ENCODE measurements at places on chromosomes 6 and 20. TPM values are rescaled to one million over a fixed set of nuclear protein-coding genes. Genes with fewer than 3 reads are reported as not detected.

DNA sequence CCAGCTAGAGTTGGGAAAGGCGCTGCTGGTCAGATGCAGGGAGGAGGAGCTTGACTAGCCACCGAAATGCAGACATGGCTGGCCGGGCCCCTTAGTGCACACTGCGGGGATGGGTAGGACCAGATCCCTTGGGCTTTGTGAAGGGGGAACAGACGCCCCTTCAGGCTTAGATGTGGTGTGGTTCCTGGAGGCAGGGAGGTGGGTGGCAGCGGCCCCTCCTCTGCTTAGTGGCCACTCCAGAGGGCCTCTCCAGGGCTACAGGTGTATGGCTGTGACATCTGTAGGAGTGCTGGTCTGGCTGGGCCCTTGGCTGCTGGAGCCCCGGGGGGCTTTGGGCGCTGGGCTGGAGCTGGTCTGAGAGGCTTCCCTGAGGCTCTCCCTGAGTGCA is 5.9 kb downstream of the CCND3 start:
- DNase-seq, result no peak
- peaks cover 42% of the 10 kb centered on the region for H3K4me1 ChIP-seq
- no peak overlapping the region for H3K4me3 ChIP-seq

- H3K27ac ChIP-seq, result no peak overlapping the region
- no peak overlapping the region for H3K4me3 ChIP-seq
- H3K27me3 ChIP-seq, result no peaks in the 10 kb centered on the region
- peaks cover 22% of the 10 kb centered on the region for H3K4me1 ChIP-seq
- no peak for DNase-seq
These were observed 3.6 kb downstream of the RPS21 start for GRCh38 chr20:62390317-62391164.

DNA sequence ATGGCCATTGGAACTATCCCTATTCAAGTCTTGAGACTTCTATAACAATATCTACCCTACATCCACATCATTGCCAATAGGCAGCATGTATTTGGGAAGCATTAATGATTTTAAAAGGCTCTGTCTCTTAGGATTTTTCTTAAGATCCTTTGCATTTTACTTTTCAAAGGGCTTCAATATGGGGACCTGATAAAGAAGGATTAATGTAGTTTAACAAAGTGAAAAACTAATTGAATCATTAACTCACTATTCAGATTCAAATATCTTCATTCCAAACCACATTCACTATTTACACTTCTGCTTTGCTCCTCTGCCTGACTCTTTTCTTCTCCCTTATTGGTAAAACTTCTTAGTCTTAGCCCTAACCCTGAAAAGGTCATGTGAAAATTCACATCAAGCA is 333.0 kb downstream of the EPHA7 start:
- H3K27ac ChIP-seq, result no peak overlapping the region
- no peaks in the 10 kb centered on the region for H3K36me3 ChIP-seq
- H3K4me1 ChIP-seq, result peaks cover 14% of the 10 kb centered on the region
- no peak overlapping the region for H3K4me3 ChIP-seq

DNA sequence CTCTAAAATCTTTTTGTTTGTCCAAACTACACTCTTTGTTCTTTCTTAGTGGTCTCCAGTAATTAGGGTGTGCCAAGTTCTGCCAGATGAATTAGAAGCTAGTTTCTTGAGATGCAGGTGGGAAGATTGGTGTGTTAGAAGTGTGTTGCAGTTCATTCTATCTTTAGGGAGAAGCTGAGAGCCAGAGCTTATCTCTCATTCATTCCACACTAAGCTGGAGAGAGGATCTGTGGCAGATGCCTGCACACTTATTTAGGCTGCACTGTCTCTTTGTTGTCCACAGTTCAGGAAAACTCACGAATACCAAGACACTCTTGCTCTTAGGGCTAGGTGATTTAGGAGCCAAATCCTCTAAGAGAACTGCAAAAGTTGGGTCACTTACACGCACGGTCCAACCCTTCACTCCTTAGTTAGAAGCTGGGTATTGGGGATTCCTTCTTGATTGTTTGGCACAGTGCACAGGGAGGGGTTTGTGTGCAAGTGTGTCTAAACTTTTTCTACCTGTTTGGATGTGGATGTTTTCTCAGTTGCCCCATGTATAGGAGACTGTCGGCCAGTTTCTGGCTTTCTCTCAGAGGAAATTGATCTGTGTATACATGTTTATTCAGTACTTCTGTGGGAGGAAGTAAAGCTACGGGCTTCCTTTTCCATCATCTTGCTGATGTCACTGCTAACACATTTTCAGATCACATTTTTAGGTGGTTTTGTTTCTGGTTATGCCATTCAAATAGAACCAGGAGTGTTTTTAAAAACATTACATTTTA is 49.5 kb downstream of the SMAP1 start:
- H3K4me1 ChIP-seq, result no peaks in the 10 kb centered on the region
- H3K27ac ChIP-seq, result no peak overlapping the region
- H3K27me3 ChIP-seq, result no peaks in the 10 kb centered on the region

Gene DUSP15
- polyA plus RNA-seq, result 0.60 TPM

Gene PPIL6
- 0.44 TPM for polyA plus RNA-seq
